Activated CD8-positive, alpha-beta T cell treated with anti-CD3 and anti-CD28 coated beads for 36 hours (primary cell): ENCODE measurements at places on chromosomes 4 and X. TPM values are rescaled to one million over a fixed set of nuclear protein-coding genes. Genes with fewer than 3 reads are reported as not detected.

GRCh38 chr4:153138736-153139135, 65.5 kb upstream of the TRIM2 start:
- peaks cover 17% of the 10 kb centered on the region for H3K27me3 ChIP-seq
- DNase-seq, result no peak
- H3K4me3 ChIP-seq, result no peak overlapping the region
- no peaks in the 10 kb centered on the region for H3K36me3 ChIP-seq
- H3K4me1 ChIP-seq, result peaks cover 17% of the 10 kb centered on the region

- H3K4me1 ChIP-seq, result no peaks in the 10 kb centered on the region
- H3K27ac ChIP-seq, result no peak overlapping the region
- H3K27me3 ChIP-seq, result no peaks in the 10 kb centered on the region
- no peak for DNase-seq
- no peaks in the 10 kb centered on the region for H3K36me3 ChIP-seq
- H3K4me3 ChIP-seq, result no peak overlapping the region
Observed at GRCh38 chr4:8326206-8326605, 56.7 kb downstream of the HTRA3 start.

DNA sequence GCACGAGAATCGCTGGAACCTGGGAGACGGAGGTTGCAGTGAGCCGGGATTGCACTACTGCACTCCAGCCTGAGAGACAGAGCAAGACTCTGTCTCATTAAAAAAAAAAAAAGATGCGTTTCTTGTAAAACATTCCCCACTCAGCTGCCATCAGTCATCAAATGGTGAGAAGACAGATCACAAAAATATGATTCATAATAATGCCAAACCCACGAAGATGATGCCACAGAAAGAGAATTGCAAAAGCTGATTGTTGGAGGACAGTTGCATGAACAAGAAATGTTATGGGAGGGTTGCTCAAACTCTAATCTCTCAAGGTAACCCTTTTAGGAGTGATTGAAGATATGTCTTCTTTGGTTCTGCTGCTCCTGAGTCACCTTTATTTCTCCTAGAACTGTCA, 21.4 kb upstream of the SMIM14 start:
- H3K27me3 ChIP-seq, result no peaks in the 10 kb centered on the region
- peaks cover 5% of the 10 kb centered on the region for H3K4me1 ChIP-seq
- H3K4me3 ChIP-seq, result no peak overlapping the region
- DNase-seq, result no peak
- no peaks in the 10 kb centered on the region for H3K36me3 ChIP-seq

GRCh38 chr4:152773339-152773738, 6.2 kb downstream of the TIGD4 start:
- no peak for DNase-seq
- H3K27ac ChIP-seq, result no peak overlapping the region
- H3K27me3 ChIP-seq, result peaks cover 8% of the 10 kb centered on the region
- H3K36me3 ChIP-seq, result no peaks in the 10 kb centered on the region
- no peak overlapping the region for H3K4me3 ChIP-seq
- peaks cover 11% of the 10 kb centered on the region for H3K4me1 ChIP-seq

CT83 gene
- not detected for total RNA-seq

DNA sequence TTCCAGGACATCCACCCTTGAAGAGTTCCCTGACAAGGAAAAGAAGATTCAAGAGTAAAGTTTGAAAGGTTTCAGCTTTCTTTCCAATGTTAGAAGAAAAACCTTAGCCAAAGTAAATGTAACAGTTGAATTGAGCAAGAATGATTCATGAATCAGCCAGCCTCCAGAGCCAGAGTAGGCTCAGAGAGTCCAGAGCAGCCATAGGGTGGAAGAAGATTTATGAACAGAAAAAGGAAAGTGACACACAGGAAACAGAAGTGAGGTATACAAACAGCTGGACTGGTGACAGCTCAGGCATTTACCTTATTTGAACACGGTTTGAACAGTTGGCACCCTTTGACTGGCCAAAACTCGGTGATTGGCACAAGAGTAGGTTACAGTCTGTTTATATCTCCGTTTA, 63.2 kb downstream of the QDPR start:
- DNase-seq, result peak; percentile 12
- H3K36me3 ChIP-seq, result no peaks in the 10 kb centered on the region
- H3K4me1 ChIP-seq, result no peaks in the 10 kb centered on the region
- H3K27me3 ChIP-seq, result peaks cover 2% of the 10 kb centered on the region

GRCh38 chrX:53716328-53717088, 30.0 kb upstream of the HUWE1 start:
- H3K36me3 ChIP-seq, result peaks cover 10% of the 10 kb centered on the region
- no peaks in the 10 kb centered on the region for H3K27me3 ChIP-seq
- H3K4me1 ChIP-seq, result peaks cover 41% of the 10 kb centered on the region
- peak overlapping the region; percentile 100 for H3K27ac ChIP-seq
- peak; percentile 68 for DNase-seq

SASH3 gene
- total RNA-seq, result 117 TPM

DNA sequence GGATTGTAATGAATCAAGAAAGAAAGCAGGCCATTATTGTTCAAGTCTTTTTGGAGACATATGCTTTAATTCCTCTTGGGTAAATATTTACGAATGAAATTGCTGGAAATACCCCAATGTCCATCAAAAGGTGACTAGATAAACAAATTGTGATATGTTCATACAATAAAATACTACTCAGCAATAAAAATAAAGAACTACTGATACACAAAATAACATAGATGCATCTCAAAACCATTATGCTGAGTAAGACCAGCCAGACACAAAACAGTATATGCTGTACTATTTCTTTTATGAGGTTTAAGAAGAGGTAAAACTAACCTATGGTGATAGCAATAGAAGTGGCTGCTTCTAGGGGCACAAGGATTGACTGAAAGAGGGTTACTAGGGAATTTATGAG, 28.8 kb upstream of the JADE1 start:
- H3K4me1 ChIP-seq, result no peaks in the 10 kb centered on the region
- DNase-seq, result no peak
- no peak overlapping the region for H3K27ac ChIP-seq

DNA sequence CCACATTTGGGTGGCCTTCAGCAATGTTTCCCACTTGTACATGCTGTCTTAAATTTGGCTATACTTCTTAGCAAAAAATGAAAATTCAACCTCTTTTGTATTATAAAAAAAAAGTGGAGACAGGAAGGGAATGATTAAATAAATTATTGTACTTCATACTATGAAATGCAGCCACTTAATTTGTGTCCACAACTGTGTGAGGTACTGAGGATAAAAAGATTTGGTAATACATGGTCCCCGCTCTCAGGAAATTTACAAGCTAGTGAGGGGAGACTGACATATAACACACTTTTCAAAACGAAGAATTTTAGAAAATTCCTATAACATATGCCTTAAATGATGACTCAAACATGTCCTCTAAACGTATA, 105.0 kb downstream of the HNRNPD start:
- DNase-seq, result no peak
- no peaks in the 10 kb centered on the region for H3K36me3 ChIP-seq
- H3K4me1 ChIP-seq, result peaks cover 10% of the 10 kb centered on the region
- no peak overlapping the region for H3K4me3 ChIP-seq
- H3K27ac ChIP-seq, result no peak overlapping the region
- no peaks in the 10 kb centered on the region for H3K27me3 ChIP-seq

DNA sequence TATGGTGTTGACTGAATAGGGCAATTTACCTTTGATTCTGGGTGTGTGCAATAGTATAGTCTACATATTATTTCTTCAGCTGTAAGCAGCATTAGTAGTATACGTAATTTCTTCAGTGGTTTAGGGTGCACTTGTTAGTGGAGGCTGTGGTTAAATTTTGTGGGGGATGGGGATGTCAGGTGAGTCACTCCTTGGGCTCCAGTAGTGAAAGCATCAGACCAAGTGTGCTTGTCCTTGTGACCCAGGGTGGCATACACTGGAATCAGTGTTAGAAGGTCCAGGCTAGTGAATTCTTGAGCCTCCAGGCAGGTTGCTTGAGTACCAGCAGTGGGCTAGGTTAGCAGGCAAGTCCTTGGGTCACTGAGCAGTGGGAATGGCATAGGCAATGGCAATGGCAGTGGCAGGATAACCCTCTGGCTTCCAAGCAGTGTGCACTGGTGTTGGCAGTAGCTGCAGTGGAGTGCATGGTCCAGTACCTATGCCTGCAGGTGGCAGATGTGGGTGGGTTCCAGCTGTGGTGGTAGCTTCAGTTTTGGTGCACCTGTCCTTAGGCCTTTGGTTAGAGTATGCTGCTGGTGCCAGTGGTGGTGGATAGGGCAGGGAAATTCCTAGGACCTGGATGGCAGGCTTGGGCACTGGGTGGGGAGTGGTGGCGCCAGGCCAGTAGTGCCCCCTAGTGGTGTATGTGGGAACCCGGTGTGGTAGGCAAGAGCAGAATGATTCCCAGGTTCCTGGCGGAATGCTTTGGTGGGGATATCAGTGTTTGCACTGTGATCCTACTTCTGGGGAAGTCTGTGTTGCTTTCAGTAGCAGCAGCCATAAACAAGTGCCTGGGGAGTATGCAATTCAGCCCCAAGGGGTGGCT, 531.0 kb downstream of the SMARCA1 start:
- H3K27me3 ChIP-seq, result no peaks in the 10 kb centered on the region
- DNase-seq, result no peak
- no peaks in the 10 kb centered on the region for H3K4me1 ChIP-seq
- H3K27ac ChIP-seq, result no peak overlapping the region
- H3K4me3 ChIP-seq, result no peak overlapping the region

AWAT2 gene
- not detected for total RNA-seq

- H3K27me3 ChIP-seq, result no peaks in the 10 kb centered on the region
- peaks cover 2% of the 10 kb centered on the region for H3K4me1 ChIP-seq
- no peak for DNase-seq
- no peak overlapping the region for H3K4me3 ChIP-seq
- H3K36me3 ChIP-seq, result peaks cover 6% of the 10 kb centered on the region
Observed at GRCh38 chr4:55364691-55365344, 18.8 kb downstream of the SRD5A3 start.
